CMK (cell line): ENCODE measurements at places on chromosomes 11 and 22.
A peak's percentile ranks its signal among the peaks of the same experiment; 100 is the strongest.

GRCh38 chr11:1939006-1939625 lies 8.0 kb upstream of the MRPL23 start:
- no peak for DNase-seq

DNA sequence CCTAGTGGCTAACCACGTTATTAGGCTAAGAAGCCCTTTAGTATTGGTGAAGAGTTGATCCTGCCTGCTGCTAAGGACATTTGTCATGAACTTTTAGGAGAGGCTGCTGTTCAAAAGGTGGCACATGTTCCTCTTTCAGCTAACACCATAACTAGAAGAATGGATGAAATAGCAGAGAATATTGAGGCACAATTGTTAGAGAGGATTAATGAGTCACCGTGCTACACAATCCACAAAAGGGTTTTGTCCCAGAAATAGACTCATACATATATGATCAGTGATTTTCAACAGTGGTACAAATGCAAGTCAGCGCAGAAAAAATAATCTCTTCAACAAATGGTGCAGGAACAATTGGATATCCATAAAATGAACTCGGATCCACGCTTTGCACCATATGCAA lies 7.0 kb upstream of the MSANTD2 start:
- no peak for DNase-seq

GRCh38 chr11:77503006-77503405 lies 29.1 kb upstream of the PAK1 start:
- DNase-seq: peak; percentile 40

- DNase-seq: no peak
Observed at GRCh38 chr11:221998-222789, 13.9 kb downstream of the SIRT3 start.

DNA sequence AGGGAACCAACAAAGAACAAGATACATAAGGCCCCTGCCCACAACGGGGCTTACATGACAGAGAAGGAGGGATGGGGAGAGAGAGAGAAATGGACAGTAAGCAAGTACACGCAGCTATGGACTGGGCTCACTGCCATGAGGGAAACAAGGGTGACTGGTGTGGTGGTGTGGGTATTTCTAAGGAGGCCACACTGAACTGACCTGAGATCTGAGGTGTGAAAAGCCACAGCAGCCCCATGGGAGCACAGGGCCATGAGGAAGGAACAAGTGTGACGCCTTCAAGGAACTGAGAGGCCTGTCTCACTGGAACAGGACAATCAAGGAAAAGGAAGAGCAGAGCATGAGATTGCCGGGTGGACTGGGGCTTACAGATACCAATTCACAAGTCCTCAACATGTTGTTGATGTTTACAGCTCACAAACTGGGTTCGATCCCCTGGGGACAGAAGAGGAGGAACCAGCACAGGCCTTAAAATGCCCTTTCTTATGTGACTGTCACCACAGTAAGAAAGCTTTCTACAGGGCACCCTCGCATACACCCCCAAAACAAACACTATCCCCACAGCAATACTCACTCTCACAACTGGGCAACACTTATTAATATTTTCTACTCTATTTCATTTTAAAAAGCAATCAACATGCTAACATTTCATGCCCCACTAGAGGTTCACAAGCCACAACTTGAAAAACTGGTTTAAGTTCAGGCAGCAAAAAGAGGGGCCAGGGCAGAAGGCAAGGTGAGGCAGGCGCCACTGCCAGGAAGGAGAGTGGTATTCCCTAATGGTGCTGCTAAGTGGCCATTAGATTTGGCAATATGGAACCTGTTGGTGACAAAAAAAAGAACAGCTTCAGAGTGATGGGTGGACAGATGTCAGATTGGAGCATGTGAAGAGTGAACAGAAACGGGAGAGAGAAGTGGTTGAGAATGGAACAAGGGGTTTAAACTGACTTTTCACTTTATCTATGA lies 39.1 kb downstream of the TCIRG1 start:
- DNase-seq: no peak

- DNase-seq: peak; percentile 20
Observed at GRCh38 chr22:26330971-26331625, 98.0 kb upstream of the ASPHD2 start.

DNA sequence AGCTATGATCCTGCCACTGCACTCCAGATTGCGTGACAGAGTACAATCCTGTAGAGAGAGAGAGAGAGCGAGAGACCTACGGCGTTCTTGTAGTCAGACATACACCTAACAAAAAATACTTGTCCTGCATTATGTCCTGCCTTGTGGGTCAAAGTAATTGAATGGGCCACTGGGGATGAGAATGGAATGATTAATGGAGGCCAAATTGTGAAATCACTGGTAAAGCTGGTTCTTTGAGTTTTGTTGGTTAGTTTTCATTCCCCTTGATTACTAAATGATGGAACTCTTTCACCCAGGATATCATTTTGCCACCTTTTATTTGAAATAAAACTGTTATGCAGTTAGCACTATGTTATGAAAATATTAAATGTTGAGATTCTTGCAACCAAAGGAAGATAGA lies 18.7 kb downstream of the GAS2 start:
- no peak for DNase-seq

GRCh38 chr11:111299101-111300026 lies 1.0 kb downstream of the POU2AF3 start:
- no peak for DNase-seq

- DNase-seq: no peak
Observed at GRCh38 chr11:126352934-126353801, 2.3 kb upstream of the ST3GAL4 start.

GRCh38 chr11:69707176-69707575 lies 3.4 kb upstream of the FGF19 start:
- no peak for DNase-seq

DNA sequence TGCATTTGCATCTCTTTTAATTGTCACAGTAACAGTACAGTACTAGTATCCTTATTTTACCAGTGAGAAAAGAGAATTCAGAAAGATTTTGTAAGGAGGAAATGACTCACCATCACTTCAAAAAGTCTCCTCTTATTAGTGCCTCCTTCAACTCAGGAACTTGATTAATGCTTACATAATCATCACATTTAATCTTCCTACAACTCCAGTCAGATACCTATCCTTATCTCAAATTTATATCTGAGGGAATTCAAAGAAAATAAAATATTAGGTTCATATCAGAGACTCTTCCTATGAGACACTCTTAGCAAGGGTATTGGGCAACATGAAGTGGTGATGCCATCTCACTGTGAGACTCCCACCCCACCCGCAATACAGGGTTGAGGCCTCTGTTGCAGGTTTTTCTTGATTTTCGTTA lies 26.1 kb upstream of the CTSC start:
- no peak for DNase-seq

DNA sequence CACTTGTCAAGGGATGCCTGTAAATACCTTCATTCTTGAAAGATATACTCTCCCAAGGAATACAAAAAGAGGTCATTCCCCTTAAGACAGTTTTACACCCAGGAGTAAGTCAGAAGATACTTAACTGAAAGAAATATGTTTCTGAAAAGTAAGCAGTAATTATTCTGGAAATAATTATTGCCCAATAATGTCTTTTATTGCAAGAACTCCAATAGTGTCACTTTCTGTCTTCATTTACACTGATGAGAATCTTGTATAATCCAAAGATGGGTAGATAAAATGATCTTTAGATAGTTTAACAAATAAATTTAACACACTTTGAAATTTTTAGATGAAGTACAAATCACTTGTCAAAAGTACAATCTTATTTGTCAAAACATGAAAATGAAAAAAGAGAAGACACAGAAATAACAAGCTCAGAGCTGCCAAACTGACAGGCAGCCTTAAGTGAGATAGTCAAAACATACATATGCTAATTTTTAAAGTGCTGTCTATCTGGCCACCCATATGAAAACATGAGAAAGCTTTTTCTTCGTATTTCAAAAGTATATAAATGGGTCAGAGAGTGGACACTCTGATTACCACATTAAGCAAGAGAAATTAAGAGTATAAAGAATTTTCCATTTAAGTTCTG lies 225.1 kb downstream of the TTC28 start:
- DNase-seq: no peak

DNA sequence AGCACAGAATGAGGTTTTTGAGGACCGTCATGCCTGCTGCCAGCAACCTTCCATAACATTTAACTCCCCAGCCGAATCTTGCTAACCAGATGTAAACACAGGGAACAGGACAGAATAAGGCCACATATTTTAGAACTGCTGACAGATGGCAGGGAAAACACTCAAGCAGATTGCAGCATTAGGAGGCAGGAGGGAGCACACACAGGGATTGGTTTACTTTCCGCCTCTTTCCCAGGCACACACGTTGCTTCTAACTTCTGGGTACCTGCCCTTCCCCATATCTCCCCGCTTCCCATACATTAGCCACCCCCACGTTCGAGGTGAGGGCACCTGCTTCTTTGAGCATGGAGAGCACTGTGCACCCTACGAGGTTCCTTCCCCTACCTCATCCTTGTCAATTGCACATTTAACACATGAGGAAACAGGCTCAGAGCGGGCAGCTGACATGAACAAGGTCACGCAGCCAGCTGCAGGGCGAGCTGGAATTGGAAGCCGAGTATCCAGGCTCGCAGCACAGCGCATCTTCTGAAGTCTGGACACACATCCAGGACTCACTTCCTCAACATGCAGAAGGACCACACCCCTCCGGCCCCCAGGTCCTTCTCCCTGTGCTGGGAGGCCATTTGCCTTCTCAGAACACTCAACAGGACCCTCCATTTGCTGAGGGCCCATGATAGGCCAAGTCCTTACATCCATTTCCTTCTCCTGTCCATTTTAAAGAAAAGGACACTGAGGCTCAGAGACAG lies 18.7 kb downstream of the ASPHD2 start:
- no peak for DNase-seq

GRCh38 chr22:17969701-17970113 lies 54.7 kb downstream of the MICAL3 start:
- no peak for DNase-seq

DNA sequence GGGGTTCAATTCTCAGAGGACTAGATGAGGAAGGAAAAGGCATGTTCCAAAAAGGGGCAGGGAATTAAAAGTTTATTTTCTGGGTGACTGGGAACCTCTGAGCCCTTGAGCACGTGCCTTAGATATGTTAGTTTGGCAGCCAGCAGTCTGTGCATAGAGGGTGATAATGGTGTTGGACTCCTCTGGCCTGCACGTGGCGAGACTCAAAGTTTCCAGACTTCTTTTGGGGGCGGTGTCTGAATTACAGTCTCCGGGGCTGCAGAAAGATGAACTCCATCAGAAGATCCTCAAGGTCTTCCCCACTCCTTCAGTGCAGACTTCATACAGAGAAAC lies 861 bp upstream of the ZNRF3 start:
- DNase-seq: no peak

- no peak for DNase-seq
Observed at GRCh38 chr11:113105592-113105991, 144.4 kb downstream of the NCAM1 start.

DNA sequence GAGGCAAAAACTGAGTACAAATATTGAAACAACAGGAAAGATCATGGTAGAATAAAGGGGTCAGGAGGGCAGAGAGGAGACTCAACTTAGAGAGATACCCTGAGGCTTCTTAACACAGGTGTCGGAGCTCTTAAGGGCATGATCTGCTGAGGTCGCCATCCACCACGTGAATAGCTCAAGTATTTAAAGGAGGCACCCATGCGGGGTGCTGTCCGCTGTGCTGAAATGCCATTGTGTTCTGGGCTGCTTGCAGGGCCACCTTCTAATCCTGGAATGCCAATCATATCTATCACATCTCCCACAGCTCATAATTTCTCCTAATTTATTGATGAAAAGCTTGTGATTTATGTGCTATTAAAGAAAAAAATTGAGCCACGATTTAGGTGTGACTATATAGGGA lies 90.2 kb downstream of the SEZ6L start:
- no peak for DNase-seq

GRCh38 chr22:30208631-30209603 lies 37.6 kb downstream of the LIF start:
- DNase-seq: peak; percentile 96

GRCh38 chr11:76765863-76766350 lies 17.2 kb upstream of the TSKU start:
- no peak for DNase-seq

DNA sequence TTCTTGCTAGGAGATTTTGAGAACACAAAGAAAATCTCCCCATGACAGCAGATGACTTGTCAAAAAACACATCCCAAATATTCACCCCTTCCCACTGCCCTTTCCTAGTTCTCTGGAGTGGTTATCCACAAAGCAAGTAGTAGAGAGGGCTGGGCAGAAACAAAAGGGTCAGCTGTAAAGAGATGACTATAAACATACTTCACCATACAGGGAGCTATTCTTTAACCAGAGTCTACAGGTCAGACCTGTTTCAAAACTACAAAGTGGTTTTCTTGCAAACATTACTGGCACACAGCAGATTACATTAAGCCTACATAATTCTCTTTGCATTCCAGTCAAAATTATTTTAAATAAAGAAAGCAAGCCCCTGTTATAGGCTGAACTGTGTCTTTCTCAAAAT lies 47.7 kb upstream of the NFRKB start:
- no peak for DNase-seq

DNA sequence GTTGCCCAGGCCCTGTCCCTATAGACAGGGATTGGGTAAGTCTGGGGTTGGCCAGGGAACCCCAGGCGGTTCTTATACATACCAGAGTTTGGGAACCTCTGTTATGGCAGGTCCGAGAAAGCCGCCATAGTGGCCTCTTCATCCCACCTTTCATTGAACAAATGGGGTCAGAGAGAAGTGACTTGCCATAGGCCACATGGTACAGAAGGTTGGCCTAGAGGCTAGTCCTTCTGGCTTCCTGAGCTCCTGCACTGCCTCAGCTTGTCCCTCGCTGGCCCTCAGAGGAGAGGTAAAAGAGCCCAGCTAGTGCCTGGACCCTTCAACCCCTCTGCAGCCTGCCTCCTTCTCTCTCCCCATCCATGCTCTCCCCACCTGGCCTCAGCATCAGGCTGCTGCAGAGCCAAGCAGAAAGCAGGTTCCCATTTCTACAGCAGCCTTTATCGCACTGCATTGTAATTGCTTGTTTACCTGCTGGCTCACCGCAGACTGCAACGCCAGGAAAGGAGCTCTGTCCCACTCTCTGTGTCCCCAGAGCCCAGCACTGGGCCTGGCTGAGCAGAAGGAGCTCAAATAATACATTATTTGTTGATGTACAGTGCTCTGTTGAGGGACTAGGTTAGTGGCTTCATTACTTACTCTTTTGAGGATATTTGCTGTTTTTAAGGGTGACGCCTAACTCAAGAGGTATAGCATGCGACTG lies 103.6 kb downstream of the TRIM29 start:
- DNase-seq: no peak

GRCh38 chr11:44950031-44950624 lies 555 bp downstream of the TP53I11 start:
- DNase-seq: no peak

DNA sequence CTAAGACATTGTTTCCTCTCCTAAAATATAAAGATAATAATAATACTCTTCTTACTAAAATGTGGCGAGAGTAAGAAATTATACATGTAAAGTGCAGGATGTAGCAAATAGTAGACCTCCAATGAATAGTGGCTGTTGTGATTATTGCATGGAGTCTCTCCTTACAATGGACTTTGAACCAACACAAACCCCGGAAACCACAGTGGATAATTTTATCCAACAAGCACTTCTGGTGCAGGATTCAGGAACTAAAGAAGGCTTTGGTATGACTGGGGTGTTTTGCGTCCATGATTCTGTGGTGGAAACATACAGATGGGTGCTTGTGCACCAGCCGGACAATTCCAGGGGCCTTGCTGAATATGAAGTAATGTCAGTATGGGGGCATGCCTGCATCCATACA lies 146.4 kb upstream of the UBASH3B start:
- DNase-seq: no peak

GRCh38 chr11:134607963-134608750 lies 196.1 kb upstream of the B3GAT1 start:
- no peak for DNase-seq
